Activated T-cell treated with anti-CD3 and anti-CD28 coated beads for 48 hours (primary cell): ENCODE measurements at places on chromosomes 6 and 20.

GRCh38 chr6:56866917-56867522, 87.9 kb upstream of the BEND6 start:
- no peak for DNase-seq

- no peak for DNase-seq
These were observed 249.7 kb upstream of the SYNCRIP start for GRCh38 chr6:85892346-85892745.

GRCh38 chr20:1105599-1106194, 12.7 kb upstream of the PSMF1 start:
- DNase-seq = no peak

- no peak for DNase-seq
These were observed 6.8 kb downstream of the JAG1 start for GRCh38 chr20:10667077-10667401.

GRCh38 chr6:41940759-41941279, 789 bp downstream of the CCND3 start:
- peak; percentile 46 for DNase-seq

DNA sequence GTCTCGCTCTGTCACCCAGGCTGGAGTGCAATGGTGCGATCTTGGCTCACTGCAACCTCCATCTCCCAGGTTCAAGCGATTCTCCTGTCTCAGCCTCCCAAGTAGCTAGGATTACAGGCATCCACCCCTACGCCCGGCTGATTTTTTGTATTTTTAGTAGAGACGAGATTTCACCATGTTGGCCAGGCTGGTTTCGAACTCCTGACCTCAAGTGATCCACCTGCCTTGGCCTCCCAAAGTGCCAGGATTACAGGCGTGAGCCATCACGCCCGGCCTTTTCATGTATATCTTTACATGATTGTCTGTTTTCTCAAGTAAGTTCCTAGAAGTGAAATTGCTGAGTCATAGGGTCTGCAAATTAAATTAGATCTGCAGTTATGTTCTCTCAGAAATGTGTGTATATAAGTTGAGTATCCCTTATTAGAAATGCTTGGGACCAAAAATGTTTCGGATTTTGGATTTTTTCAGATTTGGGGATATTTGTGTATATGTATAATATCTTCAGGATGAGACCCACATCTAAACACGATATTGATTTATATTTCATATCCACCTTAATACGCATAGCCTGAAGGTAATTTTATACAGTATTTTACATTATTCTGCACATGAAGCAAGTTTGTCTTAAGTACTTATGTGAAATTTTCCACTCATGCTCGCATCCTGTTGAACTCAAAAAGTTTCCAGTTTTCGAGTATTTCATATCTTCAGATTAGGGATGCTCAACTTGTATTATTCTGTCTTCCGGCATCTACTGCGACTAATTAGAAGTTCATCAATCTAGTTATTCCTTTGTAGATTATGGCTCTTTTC, 40.4 kb downstream of the TAB2 start:
- DNase-seq = no peak

DNA sequence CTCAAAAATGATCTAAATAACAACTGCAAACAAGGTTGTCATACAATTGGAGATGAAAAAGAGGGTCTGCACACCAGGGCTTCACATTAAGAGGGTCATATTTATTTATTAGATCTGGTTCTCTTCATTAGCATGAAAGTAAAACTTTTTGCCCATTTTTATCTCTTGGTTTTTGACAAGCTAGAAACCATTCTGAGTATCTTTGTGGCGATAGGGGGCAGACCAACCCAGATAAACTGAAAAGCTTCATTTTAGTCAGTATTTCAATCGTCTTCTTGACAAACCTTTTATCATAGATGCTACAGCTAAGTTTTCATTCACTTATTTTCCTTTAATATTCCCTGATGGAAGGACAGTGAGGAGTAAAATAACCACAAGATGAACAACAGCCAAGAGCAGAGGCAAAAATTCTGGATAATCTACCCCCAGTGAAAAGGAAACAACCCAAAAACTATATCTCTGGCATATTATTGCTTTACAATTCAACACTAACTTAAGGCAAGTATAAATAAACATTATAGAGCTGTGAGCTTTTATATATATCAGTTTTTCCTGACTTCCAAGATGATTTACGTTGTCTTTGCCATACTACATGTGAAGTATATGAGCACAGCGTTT, 45.2 kb downstream of the THEMIS start:
- DNase-seq = no peak

DNA sequence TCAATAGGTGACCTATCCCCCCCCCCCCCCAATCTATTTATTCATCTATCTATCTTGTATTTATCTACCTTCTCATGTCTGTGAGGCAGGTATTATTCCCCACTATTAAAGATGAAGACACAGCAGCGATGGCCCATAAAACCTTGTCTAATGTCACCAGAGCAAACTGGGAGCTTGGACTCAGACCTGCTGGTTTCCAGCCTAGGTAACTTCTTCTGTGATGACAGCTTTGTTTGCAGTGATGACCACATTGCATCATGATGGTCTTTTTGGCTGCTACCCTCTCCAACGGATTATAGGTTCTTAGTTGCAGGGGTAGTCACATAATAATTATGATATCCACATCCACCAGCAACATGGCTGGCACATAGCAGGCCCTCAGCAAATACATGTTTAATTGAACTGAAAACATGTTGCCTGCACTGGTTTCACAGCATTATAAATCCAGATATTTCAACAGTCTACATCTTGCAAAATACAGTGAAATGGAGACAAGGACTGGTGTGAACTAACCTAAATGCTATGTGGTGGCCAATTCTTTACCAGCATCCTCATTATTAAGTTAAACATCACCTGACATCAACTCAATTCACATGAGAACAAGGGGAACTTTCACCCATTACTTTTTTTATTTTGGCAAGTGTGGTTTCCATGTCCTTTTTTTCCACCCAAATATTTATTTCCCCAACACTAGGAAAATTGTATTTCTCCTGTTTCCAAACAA, 712.5 kb upstream of the NRSN1 start:
- DNase-seq = no peak

- no peak for DNase-seq
These were observed 141.4 kb upstream of the RIN2 start for GRCh38 chr20:19616620-19617019.
